PC-9 (cell line): ENCODE measurements at places on chromosomes 7 and 10.

GRCh38 chr10:124045801-124046355, 47.5 kb downstream of the CHST15 start:
- DNase-seq, result no peak

DNA sequence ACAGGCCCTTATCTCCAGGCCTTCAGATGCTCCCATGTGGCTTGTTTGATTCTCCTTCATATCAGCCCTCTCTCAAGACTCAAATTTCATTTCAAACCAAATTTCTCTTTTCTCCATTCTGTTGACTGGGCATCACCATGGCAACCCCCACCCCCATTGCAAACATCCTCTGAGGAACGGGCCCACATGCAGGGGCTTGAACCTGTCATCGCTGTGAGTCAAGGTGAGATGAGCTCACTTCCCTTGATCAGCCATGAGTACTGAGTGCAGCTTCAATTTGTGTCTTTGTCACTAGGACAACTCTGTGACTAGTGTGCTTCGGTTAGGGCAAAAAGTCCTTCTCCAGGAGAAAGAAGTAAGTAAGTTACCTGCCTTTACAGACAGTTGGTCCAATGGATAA, 41.9 kb downstream of the CALML3 start:
- no peak for DNase-seq

DNA sequence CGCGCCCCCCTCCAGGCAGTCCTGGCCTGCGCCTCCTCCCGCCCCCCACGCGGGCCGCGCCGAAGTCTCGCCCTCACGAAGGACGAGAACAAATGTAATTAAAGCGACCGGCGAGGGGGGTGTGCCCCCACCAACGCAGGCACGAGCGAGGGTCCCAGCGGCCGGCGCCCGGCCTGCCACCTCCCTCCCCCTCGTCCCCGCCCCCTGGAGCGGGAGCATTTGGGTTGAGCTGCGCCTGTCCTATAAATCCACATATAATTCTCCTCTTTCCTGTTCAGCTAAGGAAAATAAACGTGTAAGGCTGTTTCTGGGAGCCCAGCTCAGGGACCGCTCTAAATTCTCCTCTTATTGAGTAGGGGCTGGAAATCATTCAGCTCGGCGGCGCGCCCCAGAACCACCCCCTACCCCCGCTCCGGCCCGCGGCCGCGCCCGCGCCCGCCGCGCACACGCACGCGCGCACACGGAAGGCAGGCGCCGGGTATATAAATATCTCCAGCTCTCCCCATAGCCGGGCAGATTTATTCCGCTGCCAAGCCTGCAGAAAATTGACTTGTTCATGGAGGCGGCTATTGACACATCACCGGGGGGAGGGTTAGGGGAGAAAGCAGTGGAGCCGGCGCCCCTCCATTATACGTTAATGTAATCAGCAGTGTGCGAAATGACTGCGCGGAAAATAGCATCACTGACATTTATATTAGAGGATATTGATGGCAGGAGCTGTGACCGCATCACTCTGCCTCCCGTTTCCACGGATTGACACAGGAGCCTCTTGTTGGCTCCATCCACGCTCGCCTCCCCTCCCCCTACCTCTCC, 61.6 kb upstream of the BTRC start:
- no peak for DNase-seq

GRCh38 chr7:8260871-8261694, 884 bp downstream of the ICA1 start:
- DNase-seq, result peak; percentile 80

DNA sequence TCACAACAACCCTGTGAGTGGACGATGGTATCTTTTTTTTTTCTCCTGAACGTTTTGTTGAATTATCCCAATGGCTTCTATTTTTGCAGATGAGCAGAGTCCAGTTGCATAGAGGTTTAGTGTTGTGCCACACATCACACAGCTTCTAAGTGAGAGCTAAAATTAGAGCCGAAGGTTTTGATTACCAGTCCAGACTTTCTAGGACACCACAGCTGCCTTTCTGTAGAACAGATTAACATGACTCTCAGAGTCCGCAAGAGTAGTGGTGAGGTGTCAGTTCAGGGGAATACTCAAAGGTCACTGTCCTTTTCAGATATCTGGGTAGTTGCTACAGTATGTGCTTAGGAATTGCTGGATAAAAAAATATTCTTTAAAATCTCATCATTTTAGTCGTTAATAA, 13.8 kb downstream of the SGPL1 start:
- DNase-seq, result no peak

DNA sequence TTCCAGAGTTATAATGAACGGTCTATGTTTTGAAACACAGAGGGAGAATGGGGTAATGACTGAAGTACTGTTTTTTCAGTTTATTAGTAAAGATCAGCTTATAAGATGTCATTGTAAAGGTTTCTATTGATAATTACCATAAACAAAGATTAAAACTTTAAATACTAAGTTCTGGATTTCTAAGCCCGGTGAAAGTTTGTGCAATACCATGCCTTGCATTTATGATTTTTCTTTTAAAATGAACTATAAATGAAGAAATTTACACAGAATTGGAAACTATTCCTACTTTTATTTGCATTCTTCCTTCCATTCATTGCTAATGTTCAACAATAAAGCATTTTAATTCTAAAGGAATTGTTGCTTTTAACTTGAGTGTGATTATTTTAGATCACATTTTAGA, 4.9 kb downstream of the MEOX2 start:
- no peak for DNase-seq

- no peak for DNase-seq
These were observed 50.2 kb downstream of the SND1 start for GRCh38 chr7:127702052-127702652.

GRCh38 chr10:84265418-84265817, 20.6 kb downstream of the RGR start:
- DNase-seq, result no peak
